ENCODE measurements at places on chromosomes 12 and 14.

DNA sequence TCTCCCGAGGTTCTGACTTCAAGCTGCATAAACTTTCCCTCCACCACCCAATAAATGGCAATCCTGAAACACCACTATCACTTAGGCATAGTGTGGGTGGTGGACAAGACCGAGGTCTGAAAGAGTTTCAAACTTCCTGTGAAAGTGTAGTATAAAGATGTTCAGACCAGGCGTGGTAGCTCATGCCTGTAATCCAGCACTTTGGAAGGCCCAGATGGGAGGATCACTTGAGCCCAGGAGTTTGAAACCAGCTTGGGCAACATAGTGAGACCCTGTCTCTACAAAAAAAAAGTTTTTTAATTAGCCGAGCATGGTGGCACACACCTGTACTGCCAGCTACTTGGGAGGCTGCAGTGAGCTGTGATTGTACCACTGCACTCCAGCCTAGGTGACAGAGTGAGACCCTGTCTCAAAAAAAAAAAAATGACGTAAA, 61.9 kb downstream of the CCDC92 start:
- no peak for DNase-seq

DNA sequence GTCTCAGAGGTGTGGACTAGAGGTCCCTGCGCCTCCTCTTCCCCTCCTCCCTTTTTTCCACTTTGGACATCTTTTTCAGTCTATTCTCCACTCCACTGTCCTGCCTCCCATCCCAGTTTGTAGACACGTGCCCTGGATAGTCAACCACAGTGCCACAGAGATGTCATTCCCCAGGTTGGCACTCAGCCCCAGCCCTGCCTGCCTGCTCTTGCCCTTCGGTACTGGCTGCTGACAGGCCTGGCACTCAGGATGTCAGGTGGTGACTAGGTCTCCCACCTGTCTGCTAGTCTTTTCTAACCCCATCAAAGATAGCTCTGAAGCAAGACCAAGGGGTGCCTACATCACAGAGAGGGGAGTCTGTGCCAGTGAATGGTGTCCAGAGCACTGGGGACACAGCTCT, 15.8 kb downstream of the KRT71 start:
- DNase-seq = no peak

DNA sequence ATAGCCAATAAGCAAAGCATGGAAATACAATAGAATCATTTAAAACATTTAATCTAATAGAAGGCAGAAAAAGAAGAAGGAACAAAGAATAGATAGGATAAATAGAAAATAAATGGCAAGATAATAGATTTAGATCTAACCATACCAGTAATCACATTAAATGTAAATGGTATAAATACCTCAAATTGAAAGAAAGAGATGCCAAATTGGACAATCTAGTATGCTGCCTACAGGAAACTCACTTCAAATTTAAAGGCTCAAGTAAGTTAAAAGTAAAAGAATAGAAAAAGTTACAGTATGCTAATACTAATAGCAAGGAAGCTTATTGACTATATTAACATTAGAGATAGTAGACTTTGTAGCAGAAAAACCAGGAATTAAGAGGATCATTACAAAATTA, 40.1 kb downstream of the RAN start:
- DNase-seq = no peak

GRCh38 chr12:3335078-3335487, 155.9 kb upstream of the PRMT8 start:
- DNase-seq = no peak

DNA sequence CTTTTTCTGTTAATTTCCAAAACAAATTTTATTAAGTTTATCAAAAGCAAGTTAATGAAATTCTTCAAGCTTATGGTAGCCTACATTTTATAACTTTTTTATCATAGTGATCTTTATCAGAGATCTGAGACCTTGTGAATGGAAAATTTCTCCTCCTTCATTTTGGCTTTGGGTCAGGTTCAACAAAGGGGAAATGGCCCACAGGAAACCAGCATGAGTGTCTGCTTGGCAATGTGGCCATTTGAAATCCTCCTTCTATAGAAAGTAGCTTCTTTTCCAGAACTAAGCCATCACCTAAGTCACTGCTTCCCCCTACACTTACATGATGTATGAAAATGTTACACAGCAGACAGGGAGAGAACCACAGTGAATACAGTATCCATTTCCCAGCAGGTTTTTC, 1.6 kb downstream of the RHOJ start:
- DNase-seq = no peak

GRCh38 chr12:8559676-8560075, 19.0 kb upstream of the CLEC4E start:
- DNase-seq = no peak

All from CD8-positive, alpha-beta T cell (primary cell).